Epithelial cell of prostate (primary cell): ENCODE measurements at places on chromosomes 3 and 15.

DNA sequence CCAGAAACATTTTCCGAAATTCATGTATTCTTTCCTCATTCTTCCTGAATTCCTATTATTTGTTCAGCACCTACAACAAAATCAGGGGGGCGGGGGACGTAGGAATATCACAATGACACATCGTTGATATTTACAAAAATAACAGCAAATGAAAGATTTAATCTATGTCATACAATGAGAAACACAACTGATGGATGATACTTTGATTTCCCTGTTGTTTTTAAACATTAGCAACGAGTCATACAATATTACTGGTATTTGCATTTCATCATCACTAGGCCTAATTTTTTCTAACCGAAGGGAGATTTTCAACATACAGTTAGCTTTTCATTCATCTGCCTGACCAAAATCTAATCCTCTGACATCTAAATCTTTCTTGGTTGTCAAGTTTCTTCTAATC lies 45.3 kb upstream of the INO80 start:
- peak; percentile 5 for DNase-seq

- DNase-seq = no peak
These were observed 34.7 kb downstream of the GAP43 start for GRCh38 chr3:115658032-115658336.

GRCh38 chr3:146895026-146895749 lies 290.0 kb upstream of the PLSCR5 start:
- no peak for DNase-seq

- no peak for DNase-seq
These were observed 45.1 kb downstream of the COL8A1 start for GRCh38 chr3:99683465-99683864.

DNA sequence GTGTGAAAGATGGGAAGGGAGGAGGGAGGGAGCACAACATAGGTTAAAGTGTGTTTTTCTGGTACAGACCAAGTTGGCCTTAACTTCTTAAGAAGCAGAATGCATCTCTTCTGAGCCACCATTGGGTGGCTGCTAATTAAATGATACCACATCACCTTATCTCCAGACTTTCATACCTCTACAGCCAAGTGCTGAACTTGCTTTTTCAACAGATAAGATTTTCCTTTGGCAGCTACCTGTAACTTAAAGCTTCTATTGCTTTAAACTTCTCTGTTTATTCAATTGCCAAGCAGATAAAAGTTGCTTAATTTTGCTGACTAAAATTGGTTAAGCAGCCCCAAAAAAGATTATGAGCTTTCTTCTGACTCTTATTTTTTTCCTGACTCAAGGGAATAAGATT lies 292.4 kb upstream of the SGO1 start:
- no peak for DNase-seq

- no peak for DNase-seq
These were observed 123.1 kb downstream of the NEO1 start for GRCh38 chr15:73175382-73175781.

DNA sequence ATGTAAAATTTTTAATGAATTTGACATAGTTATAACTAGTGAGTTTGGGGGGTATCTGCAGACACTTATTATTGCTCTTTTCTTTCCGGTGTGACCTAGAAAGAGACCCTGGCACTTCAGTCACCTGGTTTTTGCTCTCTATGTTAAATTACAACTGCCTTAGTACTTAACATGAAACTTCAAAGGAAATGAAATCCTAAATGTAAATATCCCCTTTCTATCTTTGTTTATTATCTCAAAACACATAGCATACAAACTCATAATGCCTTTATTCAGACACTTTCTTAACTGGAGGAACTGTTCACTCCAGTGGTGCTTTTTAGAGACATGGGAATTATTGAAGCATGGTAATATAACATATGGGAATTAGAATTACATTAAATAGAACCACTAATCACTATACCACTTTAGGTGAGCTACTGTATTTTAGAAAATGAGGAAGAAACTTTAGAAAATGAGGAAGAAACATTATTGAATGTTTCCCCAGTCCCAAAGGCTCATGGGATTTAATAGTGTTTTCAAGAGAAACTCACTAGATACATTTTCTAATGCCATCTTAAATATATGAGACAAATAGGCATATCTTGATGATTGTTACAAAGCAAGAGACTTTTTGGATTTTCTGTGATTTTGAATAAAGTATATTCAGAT lies 119.5 kb upstream of the MLF1 start:
- DNase-seq = no peak
